Thyroid gland (tissue), 4 donors: ENCODE measurements at places on chromosomes 3 and 15. TPM values are rescaled to one million over a fixed set of nuclear protein-coding genes. Genes with fewer than 3 reads are reported as not detected.

The FBXO40 gene
- not detected for total RNA-seq

The IL12A gene
- 0.75 TPM for total RNA-seq

The RSRC1 gene
- total RNA-seq = 56.4 TPM

The PTPN9 gene
- 72.3 TPM for total RNA-seq

The ECE2 gene
- not detected for total RNA-seq

The ST8SIA2 gene
- under 0.01 TPM for total RNA-seq

DNA sequence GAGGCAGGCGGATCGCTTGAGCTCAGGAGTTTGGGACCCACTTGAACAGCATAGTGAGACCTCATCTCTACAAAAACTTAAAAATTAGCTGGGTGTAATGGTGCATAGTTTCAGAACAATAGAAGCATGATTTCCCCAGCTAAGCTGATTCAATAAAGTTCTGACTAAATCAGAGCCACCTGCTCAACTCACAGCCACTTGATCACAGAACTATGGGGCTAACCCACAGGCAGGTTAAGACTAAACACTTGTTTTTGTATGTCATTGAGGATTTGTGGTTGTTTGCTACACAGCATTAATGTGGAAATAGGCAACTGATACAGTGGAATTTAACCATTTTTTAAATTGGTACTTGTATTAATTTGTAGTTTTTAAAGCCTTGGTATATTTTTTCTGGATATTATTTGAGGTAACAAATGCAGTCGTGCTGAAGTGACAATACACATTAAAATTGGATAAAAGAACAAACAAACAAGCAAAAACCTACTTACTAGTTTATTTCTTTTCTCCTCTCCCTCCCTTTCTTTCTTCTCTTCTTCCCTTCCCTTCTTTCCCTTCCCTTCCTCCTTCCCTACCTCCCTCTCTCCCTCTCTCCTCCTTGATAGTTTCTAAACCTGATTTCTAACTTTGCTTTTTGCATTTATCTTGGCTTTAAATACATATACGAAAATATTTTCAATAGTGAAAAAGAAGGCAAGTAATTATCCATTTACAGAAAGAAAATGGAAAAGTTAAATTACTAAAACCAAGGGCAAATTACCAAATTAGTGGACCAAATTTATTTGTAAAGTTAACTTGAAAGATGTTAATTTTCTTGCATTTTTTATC is 32.1 kb downstream of the OXSM start:
- DNase-seq = no peak
- H3K27me3 ChIP-seq = no peaks in the 10 kb centered on the region
- no peak overlapping the region for H3K4me3 ChIP-seq
- no peaks in the 10 kb centered on the region for H3K36me3 ChIP-seq

DNA sequence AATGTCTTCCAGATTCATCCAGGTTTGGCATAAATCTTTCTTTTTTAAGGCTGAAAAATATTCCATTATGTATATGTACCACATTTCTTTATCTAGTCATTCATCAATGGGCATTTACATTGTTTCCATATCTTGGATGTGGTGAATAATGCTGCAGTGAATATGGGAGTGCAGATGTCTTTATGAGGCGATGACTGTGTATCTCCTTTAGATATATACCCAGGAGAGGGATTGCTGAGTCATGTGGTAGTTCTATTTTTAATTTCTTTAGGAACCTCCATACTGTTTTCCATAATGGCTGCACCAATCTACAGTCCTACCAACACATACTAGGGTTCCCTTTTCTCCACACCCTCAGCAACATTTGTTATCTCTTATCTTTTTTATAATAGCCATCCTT is 96.3 kb downstream of the LRRC28 start:
- DNase-seq = no peak
- no peaks in the 10 kb centered on the region for H3K27me3 ChIP-seq
- no peak overlapping the region for H3K4me3 ChIP-seq
- H3K36me3 ChIP-seq = no peaks in the 10 kb centered on the region
- H3K27ac ChIP-seq = no peak overlapping the region

GRCh38 chr3:85726241-85726640 is 767.5 kb downstream of the CADM2 start:
- no peaks in the 10 kb centered on the region for H3K36me3 ChIP-seq
- no peak overlapping the region for H3K4me3 ChIP-seq
- H3K27ac ChIP-seq = no peak overlapping the region
- no peaks in the 10 kb centered on the region for H3K27me3 ChIP-seq

- H3K4me3 ChIP-seq = no peak overlapping the region
- peak; percentile 51 for DNase-seq
- H3K27ac ChIP-seq = no peak overlapping the region
- H3K27me3 ChIP-seq = no peaks in the 10 kb centered on the region
Measured at GRCh38 chr3:31254483-31254882, 278.2 kb upstream of the STT3B start.

DNA sequence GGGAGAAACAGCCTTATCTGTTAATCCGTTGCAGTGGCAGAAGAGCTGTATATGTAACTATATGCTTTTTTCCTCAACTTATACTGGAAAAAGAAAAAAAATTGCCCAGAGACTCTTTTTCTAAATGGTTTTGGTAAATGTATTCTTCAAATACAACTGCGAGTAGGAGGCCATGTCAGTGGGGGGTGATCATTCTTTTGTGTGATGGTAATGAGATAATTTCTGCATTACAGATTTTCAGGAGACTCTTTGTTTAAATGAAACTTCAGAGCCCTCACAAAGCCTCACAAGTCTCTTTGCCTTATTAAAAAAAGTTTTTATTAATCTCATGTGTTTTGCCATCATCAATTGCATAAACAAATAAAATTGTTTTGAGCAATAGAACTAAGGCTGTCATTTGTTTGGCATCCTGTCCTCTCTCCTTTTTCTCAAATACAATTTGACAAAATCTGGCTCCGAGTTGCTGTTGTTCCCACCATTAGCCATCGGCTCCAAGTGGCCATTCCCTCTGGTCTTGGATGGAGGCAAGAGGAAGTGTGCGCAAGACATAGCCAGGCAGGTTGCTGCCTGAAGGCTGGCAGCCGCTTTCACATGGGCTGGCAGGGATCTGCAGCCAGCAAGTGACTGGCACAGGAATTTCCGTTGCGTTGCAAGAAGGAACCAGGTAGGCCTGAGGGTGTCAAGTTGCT is 116.7 kb downstream of the FNDC3B start:
- H3K36me3 ChIP-seq = no peaks in the 10 kb centered on the region
- H3K4me1 ChIP-seq = peaks cover 80% of the 10 kb centered on the region
- no peak overlapping the region for H3K4me3 ChIP-seq
- DNase-seq = peak; percentile 84

- H3K36me3 ChIP-seq = no peaks in the 10 kb centered on the region
- no peak for DNase-seq
- H3K4me3 ChIP-seq = no peak overlapping the region
- no peaks in the 10 kb centered on the region for H3K4me1 ChIP-seq
Measured at GRCh38 chr3:147943265-147943945, 534.2 kb downstream of the ZIC1 start.

DNA sequence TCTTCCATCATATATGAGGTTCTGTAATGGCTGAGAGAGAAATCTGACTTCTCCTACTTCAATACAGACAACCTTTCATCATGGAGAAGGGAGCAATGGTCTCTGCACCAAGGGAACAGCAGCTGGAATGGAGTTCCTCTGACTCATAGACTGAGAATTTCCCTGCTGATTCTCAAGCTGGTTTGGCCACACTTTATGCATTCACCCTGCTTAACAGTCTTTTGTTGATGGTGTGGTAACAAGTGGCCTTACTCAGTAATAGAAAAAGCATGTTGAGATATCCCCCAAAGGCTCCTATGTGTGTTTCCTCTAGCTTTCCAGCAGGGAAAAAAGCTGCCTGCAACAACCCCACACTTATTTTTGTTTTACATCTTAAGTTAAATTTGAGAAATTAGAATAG is 138.1 kb downstream of the GREM1 start:
- no peak overlapping the region for H3K27ac ChIP-seq
- H3K27me3 ChIP-seq = no peaks in the 10 kb centered on the region
- no peaks in the 10 kb centered on the region for H3K36me3 ChIP-seq
- no peaks in the 10 kb centered on the region for H3K4me1 ChIP-seq
- H3K4me3 ChIP-seq = no peak overlapping the region

DNA sequence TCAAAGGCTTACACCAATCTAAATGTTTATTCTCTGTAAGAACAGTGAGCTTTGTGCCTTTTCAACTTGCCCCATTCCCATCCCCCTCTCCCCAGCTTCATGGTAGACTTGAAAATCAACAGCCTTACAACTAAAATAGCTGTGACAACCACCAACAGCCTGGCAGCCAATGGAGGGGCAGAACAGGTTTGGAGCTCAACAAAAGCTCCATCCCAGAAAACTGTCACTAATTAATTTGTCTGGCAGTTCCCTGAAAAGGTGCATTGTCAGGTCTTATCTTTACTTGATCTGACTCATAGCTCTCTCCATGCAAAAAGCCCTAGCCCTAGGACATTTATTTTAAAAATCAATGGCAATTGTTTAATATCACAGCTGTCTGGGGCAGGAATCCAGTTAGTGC is 22.6 kb downstream of the MTHFS start:
- H3K27me3 ChIP-seq = no peaks in the 10 kb centered on the region
- H3K4me1 ChIP-seq = no peaks in the 10 kb centered on the region
- no peak overlapping the region for H3K27ac ChIP-seq
- DNase-seq = peak; percentile 12

DNA sequence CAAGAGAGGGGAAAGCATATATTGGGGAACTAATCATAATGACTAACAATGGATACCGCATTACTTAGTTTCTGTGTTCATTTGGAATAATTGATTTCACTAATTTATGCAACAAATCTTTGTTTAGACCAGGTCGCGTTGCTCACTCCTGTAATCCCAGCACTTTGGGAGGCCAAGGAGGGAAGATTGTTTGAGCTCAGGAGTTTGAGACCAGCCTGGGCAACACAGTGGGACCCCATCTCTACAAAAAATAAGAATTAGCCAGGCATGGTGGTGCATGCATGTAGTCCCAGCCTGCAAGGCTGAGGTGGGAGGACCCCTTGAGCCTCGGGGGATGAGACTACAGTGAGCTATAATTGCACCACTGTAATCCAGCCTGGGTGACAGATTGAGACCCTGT is 585.7 kb upstream of the CBLB start:
- H3K36me3 ChIP-seq = no peaks in the 10 kb centered on the region
- H3K27me3 ChIP-seq = no peaks in the 10 kb centered on the region
- H3K27ac ChIP-seq = no peak overlapping the region
- no peak overlapping the region for H3K4me3 ChIP-seq
- H3K4me1 ChIP-seq = peaks cover 7% of the 10 kb centered on the region

GRCh38 chr15:41577863-41578735 is 19.1 kb downstream of the TYRO3 start:
- H3K4me1 ChIP-seq = no peaks in the 10 kb centered on the region
- H3K27ac ChIP-seq = no peak overlapping the region

GRCh38 chr3:126126286-126126685 is 42.4 kb upstream of the SLC41A3 start:
- no peak overlapping the region for H3K4me3 ChIP-seq
- no peaks in the 10 kb centered on the region for H3K36me3 ChIP-seq
- no peaks in the 10 kb centered on the region for H3K4me1 ChIP-seq

- DNase-seq = no peak
- H3K4me1 ChIP-seq = no peaks in the 10 kb centered on the region
- H3K36me3 ChIP-seq = no peaks in the 10 kb centered on the region
- H3K4me3 ChIP-seq = no peak overlapping the region
- H3K27ac ChIP-seq = no peak overlapping the region
- H3K27me3 ChIP-seq = no peaks in the 10 kb centered on the region
Measured at GRCh38 chr3:73188707-73189106, 127.2 kb downstream of the EBLN2 start.

DNA sequence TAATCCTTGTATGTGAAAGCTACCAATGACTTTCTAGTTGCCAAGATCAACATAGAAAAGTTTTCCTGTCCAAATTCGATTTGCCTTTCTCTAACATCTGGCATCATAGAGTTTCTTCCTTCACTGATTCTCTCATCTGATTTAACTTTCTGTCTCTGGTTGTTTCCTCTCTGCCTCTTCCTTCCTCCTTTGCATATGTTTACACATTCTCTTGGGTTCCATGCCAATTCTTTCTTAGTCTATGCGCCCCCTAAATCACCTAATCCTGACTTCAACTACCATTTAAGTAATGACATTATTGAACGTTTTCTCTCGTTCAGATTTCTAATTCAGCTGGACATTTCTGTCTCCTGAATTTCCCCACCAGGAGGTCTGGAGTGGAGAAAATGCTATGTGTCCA is 561.9 kb upstream of the TGFBR2 start:
- no peaks in the 10 kb centered on the region for H3K4me1 ChIP-seq
- H3K36me3 ChIP-seq = no peaks in the 10 kb centered on the region
- no peak overlapping the region for H3K27ac ChIP-seq
- no peak for DNase-seq

DNA sequence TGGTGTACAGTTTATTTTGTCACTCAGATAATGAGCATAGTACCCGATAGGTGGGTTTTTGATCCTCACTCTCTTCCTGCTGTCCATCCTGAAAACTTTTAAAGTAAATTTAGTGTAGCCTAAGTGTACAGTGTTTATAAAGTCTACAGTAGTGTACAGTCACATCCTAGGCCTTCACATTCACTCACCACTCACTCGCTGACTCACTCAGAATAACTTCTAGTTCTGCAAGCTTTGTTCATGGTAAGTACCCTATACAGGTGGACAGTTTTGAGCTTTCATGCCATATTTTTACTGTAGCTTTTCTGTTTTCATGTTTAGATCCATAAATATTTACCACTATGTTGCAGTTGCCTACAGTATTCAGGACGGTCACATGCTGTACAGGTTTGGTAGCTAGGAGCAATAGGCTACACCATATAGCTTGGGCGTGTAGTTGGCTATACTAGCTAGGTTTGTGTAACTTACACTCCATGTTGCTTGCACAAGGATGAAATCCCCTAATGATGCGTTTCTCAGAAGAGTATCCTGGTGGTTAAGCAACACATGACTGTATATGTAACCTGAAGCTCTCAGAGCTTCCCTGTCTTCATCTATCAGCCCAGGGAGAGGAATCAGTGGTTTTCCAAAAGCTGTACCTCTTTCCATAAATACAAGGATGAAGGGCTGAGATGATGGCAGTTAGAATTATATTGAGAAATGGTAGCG is 87.6 kb upstream of the SLC25A26 start:
- DNase-seq = no peak
- H3K4me3 ChIP-seq = no peak overlapping the region
- H3K27me3 ChIP-seq = no peaks in the 10 kb centered on the region
- H3K4me1 ChIP-seq = no peaks in the 10 kb centered on the region
- no peaks in the 10 kb centered on the region for H3K36me3 ChIP-seq
- H3K27ac ChIP-seq = no peak overlapping the region

- H3K4me1 ChIP-seq = peaks cover 36% of the 10 kb centered on the region
- H3K27ac ChIP-seq = peak overlapping the region; percentile 15
- no peak overlapping the region for H3K4me3 ChIP-seq
- DNase-seq = no peak
Measured at GRCh38 chr3:195907684-195907933, 742 bp downstream of the TNK2 start.
